ENCODE measurements at places on chromosomes 16 and 17.

- no peak for DNase-seq
Observed at GRCh38 chr16:48542020-48542473, 67.9 kb downstream of the N4BP1 start.

- DNase-seq: no peak
Observed at GRCh38 chr17:29038085-29038795, 4.7 kb upstream of the PIPOX start.

DNA sequence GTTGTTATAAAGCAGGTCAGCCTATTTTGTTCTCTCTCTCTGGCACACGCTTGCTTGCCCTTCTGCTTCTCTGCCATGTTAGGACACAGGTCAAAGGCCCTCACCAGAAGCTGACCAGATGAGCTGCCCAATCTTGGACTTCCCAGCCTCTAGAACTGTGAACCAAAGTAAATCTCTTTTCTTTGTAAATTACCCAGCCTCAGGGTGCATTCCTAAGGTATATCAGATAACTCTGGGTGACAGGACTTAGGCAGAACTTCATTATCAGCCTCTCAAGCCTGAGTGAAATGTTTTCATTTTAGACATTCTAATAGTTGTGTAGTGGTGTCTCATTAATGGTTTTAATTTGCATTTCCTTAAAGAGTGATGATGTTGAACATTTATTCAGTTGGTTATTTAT lies 124.3 kb downstream of the CDRT15L2 start:
- no peak for DNase-seq

GRCh38 chr17:46991617-46992016 lies 12.6 kb upstream of the RPRML start:
- DNase-seq: no peak

GRCh38 chr17:6479622-6480302 lies 35.5 kb downstream of the PIMREG start:
- DNase-seq: no peak

DNA sequence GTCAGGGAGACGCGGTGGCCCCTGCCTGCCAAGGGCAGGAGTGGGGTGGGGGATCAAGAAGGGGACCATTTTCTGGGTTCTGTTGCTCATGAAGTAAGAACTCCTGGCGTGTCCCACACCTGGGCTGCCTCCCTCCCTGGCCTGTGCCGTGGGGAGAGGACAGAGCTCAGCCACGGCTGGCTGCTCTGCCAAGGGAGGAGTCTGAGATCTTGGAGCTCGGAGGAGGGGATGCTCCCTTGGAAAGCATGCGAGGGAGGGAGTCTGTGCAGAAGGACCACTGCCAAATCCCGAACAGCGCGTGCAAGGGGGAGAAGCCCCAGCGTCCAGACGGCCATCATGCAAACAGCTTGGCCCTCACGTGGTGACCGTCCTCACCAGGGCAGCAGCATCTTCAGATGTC lies 64.2 kb upstream of the ZNF469 start:
- DNase-seq: no peak

DNA sequence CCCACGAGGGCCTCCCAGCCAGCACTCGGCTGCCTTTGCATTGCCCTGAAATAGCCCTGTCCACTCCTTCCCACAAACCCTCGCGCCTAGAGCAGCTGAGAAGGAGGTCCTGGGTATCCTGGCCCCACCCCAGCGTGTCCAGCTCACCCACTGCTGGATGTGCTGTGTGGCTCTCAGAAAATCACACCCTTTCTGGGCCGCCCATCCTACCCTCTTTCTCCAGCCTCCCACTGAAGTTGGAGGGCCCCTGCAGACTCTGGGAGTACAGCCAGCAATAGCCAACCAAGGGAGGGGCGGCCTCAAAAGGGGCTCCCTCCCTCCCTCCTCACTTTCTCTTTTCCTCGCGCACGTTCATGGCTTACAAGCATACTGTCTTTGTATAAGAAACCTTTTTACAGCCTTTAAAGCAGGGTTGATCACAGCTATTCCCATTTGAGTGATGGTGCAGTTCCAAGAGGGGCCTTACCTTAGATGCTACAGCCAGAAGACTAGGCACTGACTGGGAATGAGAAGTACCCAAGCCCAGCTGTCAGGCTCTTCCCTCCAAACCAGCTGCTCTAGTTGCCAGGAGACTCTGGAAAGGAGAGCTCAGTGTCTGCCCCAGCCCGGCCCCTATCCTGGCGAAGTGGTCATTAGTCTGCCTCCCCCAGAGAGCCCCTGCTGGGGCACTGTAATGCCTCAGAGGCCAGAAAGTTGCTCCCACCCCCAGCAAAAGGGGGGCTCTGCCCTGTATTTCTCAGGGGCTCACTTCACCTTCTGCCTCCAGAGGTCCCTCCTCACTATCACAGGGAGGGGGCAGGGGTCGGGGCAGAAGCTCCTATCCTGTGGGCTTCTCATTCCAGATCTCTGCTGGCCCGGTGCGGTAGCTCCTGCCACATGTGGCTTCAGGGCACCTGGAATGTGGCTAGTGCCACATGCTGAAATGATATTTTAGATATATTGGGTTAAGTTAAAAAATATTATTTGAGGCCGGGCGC lies 38.1 kb downstream of the DCAKD start:
- DNase-seq: no peak

GRCh38 chr17:71033336-71033735 lies 864.0 kb downstream of the KCNJ2 start:
- DNase-seq: no peak

- no peak for DNase-seq
Observed at GRCh38 chr17:58680038-58680369, 11.8 kb downstream of the TEX14 start.

GRCh38 chr17:7552621-7553051 lies 3.8 kb downstream of the TNFSF12 start:
- DNase-seq: no peak

GRCh38 chr16:54066451-54067105 lies 220.0 kb downstream of the IRX3 start:
- no peak for DNase-seq

DNA sequence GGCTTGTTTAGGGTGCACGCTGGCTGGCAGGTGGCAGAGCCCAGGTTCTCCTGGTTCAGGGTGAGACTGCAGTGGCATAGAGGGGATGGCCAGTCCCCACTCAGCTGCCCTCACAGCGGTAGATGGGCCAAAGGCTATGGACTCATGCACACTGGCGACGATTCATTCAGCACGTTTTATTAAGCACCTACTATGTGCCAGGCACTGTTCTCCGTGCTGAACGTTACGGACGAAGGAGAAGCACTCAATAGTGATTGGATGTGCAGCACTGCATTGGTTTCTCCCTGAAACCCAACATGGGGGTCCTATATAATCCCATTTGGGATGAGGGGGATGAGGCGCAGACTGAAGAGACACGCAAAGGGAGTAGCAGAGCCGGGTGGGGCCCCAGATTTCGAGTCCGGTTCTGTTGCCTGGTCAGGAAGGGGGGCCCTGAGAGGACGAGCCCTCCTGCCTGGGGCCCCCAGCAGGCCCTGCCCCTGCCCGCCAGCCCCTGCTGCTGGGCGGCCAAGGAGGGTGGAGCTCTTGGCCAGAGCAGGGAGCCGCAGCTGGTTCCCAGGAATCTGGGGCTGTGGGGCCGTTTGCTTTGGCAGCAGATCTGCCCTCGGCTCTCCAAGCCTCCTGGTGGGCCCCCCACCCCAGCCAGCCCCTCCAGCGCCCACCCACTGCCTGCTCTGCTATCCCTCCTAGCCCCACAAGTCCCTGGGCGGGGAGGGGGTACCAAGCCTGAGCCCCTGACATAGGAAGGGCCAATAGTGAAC lies 8.8 kb downstream of the GLIS2 start:
- DNase-seq: no peak
